ENCODE measurements at places on chromosomes 2 and 18.

GRCh38 chr18:70671889-70672565, 383.2 kb downstream of the SOCS6 start:
- DNase-seq: no peak

DNA sequence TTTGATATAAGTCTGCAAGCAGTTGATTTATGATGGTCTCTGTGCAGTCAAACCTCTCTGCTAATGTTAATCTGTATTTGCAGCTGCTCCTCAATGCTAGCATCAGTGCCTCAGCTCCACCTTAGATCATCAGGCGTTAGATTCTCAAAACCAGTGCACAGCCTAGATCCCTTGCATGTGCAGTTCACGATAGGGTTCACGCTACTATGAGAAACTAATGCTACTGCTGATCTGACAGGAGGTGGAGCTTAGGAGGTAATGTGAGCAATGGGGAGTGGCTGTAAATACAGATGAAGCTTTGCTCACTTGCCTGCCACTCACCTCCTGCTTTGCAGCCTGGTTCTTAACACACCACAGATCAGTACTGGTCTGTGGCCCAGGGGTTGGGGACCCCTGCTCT, 18.4 kb downstream of the RBKS start:
- no peak for DNase-seq

- DNase-seq: no peak
Observed at GRCh38 chr2:196259507-196260481, 88.4 kb upstream of the STK17B start.

DNA sequence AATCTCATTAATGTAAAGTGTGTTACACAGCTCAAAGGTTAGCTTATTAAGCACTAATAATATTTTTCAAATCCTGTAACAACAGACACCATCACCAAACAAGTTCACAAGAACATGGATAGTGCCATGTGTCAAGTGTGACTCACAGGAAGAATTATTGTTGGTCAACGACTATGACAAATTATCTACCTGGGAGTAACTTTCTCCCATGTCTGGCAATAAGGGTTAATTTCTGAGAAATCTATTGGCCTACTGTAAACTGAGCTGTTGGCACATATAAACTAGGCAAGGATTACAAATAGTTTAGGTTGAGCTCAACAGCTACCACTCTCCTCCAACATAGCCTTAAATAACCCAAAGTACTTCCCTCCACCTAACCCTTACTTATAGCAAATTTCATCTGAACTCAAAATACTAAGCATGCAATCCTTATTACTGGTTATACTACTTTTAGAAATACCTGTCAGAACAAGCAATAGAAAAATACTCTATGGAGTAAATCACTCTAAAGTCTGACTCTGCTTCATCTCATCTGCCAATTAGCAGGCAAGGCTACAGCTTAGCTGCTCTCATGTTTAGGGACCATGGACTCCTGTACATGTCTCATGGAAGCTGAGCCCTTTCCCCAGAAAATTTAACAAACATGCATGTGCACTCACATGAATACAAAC, 223.0 kb downstream of the NBAS start:
- DNase-seq: no peak

DNA sequence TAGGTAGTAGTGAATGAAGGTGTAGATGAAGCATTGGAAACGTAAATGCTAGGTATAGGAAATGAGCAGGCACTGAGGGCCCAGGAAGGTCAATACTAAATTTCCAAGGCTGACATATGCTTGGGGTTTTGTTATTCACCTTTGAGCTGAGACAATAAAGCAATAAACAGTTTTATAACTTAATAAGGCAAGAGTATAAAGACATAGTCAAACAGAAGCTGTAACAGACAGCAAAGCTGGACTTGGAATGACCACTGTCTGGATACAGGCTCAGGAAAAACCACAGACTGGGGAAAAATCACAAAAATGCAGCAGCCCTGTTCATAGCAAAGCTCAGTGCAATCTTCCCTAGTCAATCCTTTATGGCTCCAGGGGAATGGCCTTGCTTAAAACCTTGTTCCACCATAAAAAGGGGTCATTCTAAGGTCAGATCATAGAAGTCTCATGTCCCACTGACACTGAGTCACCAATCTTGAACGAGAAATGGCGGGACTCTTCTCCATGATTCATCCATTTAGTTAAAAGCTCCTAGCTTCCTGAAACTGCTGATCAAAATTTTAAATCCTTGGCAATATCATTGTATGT, 493.3 kb downstream of the CMPK2 start:
- no peak for DNase-seq

All from suprapubic skin (tissue), 4 donors.